Hepatic stellate cell (primary cell): ENCODE measurements at places on chromosomes 11 and 22.

- no peak for DNase-seq
Observed at GRCh38 chr11:101255036-101255435, 125.4 kb upstream of the PGR start.

- peak; percentile 62 for DNase-seq
Observed at GRCh38 chr11:122741613-122742300, 86.2 kb downstream of the UBASH3B start.

- DNase-seq = no peak
Observed at GRCh38 chr22:22094921-22095320, 112.3 kb upstream of the TOP3B start.

DNA sequence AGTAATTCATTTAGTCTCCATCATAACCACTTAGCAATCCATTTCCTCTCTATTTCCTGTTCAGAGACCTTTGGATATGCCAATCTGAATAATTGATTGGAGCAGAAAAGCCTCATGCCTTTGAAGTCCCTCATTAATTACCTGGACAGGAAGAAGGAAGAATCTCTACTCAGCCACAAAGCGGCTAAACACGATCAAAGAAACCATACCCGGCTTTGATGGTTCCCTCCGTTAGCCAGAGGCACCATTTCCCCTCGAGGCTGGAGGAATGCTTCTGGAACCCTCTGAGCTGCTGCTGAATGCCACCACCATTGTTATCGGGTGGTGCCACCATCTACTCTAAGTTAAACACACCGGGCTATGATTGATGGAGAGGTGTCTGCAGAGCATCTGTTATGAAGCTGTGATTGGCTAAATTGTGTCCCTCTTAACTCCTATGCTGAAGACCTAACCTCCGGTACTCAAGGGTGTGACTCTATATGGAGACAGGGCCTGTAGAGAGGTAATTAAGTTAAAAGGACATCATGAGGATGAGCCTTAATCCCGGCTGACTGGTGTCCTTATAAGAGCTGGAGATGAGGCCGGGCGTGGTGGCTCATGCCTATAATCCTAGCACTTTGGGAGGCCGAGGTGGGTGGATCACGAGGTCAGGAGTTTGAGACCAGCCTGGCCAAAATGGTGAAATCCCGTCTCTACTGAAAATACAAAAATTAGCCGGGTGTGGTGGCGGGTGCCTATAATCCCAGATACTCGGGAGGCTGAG is 168.6 kb downstream of the CTTN start:
- DNase-seq = no peak

GRCh38 chr22:34437140-34437539 is 516.9 kb upstream of the LARGE1 start:
- no peak for DNase-seq

GRCh38 chr11:15929371-15929901 is 426.9 kb downstream of the SOX6 start:
- no peak for DNase-seq

- DNase-seq = no peak
Observed at GRCh38 chr11:111555255-111555654, 14.7 kb downstream of the LAYN start.
